Caudate nucleus (tissue), 63 donors: ENCODE measurements at places on chromosomes 1 and 21.
A peak's percentile ranks its signal among the peaks of the same experiment; 100 is the strongest.

- DNase-seq, result peak; percentile 86
Observed at GRCh38 chr1:44010935-44011471, 19.6 kb downstream of the CCDC24 start.

DNA sequence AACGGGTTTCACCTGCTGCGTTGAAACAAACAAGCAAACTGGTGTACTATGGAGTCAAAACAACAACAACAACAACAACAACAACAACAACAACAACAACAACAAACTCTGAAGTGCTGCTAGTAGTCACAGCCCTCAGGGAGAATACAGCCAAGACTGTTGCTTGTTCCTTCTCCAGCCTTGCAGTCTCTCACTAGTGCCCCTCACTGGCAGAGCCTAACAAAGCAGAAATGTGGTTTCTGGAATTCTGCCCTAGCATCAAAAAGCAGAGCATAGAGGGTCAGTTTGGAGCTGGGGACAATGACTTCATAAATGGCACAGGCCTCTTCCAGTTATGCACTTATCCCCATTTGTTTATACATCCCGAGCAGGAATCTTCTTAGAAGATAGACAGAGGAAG lies 187.4 kb downstream of the KCNK2 start:
- no peak for DNase-seq

GRCh38 chr1:243447347-243447746 lies 191.5 kb downstream of the SDCCAG8 start:
- DNase-seq, result no peak

DNA sequence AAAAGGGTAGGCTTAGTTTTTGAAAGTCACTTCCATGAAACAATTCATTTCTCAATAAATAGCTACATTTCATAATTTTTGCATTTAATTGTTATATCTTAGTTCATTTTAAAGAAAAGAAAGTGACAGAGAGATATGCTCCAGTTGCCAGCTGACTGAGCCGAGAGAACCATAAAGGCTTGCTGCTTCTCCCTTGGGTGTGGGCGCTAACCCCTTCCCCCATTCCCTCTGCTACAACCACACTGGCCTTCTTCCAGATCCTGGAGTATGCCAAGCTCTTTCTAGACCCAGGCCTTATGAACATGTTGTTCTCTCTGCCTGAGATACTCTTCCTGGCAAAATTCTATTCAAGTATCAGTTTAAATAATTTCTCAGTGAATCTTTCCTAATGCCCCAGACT lies 12.3 kb downstream of the SORT1 start:
- peak; percentile 56 for DNase-seq

DNA sequence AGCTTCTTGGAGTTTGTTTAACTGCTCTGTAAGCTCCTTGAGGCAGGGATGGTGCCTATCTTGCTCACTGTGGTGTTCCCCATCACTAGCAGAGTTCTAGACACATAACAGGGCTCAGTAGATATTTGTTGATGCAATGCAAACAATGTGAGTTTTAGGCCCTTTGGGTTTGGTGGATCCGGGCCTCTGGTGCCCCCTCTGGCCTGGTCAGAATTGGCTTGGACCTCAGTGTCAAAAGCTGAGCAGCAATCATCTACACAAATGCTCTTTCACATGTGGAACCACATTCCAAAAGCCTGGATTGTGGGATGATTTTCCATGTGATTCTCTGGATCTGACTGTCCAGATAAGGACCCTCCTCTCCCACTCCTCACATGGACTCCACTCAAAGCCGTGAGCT lies 53.4 kb upstream of the BCAR3 start:
- DNase-seq, result no peak

DNA sequence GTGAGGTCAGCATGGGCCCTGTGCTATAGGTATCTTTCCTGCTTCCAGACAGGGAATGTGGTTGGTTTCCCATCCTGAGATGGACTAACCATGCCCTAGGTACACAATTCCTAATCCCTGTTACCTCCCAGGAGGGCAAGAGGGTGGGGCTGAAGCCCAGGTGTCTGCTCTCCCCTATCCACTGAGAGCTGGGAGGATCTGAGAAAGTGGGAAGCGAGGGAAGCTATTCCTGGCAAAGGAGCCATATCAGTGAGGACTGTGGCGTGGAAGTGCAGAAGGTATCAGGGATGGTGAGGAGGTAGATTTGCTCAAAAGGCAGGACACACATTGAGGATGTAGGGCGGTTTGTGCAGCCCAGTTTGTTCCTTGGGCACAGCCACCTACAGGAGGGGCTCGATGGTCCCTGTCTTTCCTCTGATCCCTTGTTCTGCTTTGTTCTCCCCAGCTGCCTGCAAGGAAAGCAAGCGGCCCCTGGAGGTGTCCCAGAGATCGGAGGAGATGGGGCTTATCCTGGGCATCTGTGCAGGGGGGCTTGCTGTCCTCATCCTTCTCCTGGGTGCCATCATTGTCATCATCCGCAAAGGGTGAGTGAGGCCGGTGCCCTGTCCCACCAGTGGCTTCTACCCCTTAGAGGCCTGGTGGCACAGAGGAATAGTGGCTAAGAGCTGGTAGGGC lies 48.1 kb downstream of the PTPRU start:
- no peak for DNase-seq

DNA sequence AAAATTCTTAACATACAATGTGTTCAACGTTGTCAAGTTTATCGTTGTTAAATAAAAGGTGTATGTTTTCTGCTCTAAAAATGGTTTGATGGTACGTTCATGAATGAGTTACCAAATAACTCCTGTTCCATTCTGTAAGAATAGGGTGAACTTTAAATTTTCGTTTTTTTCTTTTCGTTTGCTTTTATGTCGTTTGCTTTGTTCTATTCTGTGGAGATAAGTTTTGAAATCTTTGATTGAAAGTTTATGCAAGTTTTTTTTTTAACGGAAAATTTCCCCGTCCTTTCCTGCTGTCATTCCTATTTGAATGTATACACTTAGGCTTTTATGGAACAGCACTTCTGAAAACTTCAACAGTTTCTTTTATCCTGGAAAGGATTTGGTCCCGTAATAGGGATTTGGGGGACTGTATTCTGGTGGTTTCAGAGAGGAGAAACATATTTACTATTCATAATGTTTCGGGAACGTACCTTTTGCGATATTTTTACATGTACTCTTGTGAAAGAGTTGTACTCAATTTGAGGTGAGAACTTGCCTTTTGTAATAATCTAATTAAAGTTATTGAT lies 1.7 kb downstream of the DR1 start:
- DNase-seq, result no peak

GRCh38 chr1:21318714-21319159 lies 28.5 kb upstream of the ECE1 start:
- DNase-seq, result peak; percentile 16

DNA sequence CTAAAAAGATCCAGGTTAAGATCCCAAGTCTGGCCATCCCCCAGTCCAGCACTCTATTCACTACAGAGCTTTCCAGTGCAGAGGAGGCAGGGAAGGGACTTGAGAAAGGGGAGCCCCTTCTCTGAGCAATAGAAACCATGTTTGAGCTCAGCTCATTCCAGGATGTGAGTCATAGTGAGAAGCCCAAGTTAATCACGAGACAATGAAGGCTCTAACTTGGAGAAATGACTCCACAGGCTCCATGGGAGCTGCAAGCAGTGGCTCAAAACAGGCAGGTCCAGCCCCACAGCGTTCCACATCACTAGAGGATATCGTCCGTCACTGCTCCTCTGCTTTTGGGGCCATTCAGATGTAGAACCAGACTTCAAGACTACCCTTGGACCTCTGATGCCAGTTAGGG lies 59.1 kb downstream of the CAMK2N1 start:
- DNase-seq, result no peak

- no peak for DNase-seq
Observed at GRCh38 chr21:20646431-20647165, 351.6 kb upstream of the NCAM2 start.

DNA sequence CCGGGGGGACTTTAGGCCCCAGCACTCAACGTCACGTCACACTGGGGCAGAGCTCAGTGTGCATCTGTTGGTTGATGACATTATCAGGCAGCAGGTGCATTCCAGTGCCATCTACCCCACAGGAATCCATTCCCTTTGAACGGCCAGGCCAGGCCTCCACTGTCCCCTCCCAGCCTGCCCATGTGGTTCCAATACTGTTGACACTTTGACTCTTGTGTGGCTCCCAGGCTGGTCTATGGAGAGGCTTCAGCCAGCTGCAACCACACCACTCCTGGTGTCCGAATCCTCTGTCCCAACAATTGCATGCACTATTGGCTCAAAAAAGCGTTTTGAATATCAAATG lies 92.0 kb upstream of the SIM2 start:
- no peak for DNase-seq

DNA sequence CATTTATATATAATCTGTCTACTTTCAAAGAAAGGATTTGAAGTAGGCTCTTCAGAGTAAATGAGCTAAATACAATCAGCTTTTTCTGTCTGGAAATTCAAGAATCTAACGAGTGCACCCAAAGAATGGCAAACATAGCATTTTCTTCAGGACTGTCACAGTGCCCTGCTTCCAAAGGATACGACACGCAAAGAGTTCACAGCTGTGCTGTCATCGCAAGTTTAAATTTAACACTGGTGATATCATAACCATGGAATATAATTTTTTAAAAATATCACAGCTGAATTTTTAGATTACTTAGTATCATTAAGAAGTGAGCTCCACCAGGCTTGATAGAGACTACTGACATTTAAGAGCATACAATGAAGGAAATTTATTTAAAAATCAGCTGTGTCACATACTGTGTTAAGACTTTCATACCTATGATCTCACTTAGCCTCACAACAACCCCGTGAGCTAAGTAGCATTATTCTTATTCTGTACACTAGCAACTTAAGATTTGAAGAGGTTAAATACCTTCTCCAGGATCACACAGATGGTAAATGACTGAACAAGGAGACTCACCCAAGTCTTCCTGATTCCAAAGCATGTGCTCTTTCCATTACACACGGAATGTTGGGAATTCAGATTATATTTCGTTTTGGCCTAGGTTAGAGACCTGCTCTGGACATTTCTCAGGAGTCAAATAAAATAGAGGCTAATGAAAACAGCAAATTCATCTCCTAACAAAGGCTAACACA lies 46.2 kb upstream of the PRRX1 start:
- DNase-seq, result no peak

DNA sequence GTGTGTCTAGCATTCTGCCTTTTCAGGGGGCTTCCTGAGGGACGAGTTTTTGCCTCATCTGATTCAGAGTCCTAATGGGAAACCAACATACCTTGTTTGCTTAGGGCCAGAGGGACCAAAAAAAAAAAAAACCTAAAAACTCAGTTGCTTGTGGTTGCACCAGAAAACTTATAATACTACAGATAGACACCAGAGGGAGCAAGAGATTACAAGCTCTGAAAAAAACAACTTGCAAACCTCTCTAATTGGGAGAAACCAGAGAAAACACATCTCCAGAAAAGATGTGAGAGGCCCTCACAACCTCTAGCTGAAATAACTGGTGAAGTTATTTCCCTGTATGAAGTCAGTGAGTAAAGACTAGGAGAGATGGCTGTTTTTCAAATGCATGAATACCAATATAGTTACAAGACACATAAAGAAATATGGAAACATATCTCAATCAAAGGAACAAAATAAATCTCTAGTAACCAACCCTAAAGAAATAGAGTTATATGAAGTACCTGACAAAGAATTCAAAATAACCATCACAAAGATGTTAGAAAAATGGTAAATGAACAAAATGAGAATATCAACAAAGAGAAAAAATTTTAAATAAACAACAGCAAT lies 233.7 kb upstream of the NFIA start:
- no peak for DNase-seq

DNA sequence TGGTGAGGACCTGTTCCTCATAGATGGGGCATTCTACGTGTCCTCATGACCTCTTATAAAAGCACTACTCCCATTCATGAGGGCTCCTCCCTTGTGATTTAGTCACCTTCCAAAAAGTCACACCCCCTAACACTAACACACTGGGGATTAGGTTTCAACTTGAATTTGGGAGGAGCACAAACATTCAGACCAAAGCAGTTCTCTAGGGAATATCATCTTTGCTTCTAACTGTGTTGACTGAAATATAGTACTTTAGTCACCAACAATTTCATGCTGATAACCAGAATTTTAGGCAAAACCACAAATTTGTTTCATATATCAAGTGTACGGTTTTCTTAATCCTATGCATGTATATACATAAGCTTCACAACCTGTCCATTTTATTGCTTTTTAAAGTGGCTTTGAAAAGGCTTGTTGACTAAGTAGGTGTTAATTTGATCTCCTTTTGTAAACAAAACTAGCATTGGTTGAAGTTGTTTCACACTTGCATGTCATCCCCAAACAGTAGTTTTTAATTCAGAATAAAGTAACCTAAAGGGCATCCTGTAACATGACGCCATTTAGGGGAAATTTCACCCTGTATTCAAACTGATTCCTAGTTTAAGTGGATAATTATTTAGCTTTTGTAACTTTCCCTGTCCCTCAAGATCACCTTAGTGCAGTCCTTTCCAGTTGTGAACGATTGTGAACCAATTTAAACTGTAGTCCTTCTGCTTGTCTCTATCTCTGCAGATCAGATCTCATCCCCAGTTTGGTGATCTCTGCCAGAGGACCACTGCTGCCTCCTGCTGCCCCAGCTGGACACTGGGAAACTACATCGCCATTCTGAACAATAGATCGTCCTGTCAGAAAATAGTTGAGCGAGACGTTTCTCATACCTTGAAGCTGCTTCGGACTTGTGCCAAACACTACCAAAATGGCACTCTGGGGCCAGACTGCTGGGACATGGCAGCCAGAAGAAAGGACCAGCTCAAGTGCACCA lies 141.1 kb downstream of the TLR5 start:
- no peak for DNase-seq

GRCh38 chr1:38989979-38990378 lies 1.1 kb upstream of the AKIRIN1 start:
- no peak for DNase-seq
